ENCODE measurements at places on chromosomes 2 and 18.
A peak's percentile ranks its signal among the peaks of the same experiment; 100 is the strongest.

GRCh38 chr2:210818473-210818872, 262.1 kb downstream of the CPS1 start:
- no peak for DNase-seq

DNA sequence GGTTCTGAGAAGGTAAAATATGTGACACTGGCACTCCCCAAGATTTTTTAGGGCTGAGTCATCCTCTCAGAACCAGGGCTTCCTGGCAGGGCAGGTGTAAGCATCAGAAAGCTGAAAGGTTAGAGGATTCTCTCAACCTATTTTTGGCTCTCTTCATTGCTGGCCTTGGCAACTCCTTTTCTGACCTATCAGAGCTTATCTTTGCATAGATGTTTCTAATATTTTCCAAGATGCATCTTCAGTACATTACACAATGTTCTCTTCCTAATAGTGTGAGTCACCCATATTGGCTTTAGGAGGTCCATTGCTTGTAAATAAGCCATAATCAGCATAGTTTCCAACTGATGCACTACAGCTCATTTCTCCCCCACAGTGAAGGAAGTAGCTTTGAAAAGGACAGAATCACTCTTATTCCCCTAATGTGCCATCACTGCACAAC, 2008.4 kb upstream of the PIK3C3 start:
- peak; percentile 26 for DNase-seq

DNA sequence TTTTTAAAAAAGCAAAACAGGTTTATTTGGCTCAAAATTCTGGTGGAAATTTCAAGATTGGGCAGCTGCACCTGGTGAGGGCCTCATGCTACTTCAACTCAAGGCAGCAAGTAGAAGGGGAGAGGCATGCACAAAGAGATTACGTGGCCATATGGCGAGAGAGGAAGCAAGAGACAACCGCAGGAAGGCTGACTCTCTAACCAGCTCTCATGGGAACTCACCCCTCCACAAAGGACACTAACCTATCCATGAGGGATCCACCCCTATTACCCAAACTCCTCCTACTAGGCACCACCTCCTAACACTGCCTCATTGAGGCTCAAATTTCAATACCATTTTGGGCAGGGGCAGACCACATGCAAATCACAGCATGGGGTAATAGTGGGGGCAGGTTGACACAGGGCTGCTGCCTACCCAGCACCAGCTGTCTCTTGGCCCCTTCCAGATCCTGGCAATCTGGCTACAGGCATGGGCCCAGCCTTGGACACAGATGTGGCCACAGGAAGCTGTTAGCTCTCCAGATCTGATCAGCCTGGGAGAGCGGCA, 2.0 kb upstream of the CAPN10 start:
- peak; percentile 21 for DNase-seq

GRCh38 chr18:10839421-10839820, 309.9 kb downstream of the PIEZO2 start:
- no peak for DNase-seq

- DNase-seq = no peak
Observed at GRCh38 chr2:18959952-18960717, 370.8 kb upstream of the NT5C1B start.
